ENCODE measurements at places on chromosomes 12 and 14.

- DNase-seq, result no peak
Measured at GRCh38 chr12:108355069-108355468, 16.0 kb upstream of the CMKLR1 start.

GRCh38 chr12:97466000-97466399 lies 3.4 kb downstream of the RMST start:
- DNase-seq, result no peak

DNA sequence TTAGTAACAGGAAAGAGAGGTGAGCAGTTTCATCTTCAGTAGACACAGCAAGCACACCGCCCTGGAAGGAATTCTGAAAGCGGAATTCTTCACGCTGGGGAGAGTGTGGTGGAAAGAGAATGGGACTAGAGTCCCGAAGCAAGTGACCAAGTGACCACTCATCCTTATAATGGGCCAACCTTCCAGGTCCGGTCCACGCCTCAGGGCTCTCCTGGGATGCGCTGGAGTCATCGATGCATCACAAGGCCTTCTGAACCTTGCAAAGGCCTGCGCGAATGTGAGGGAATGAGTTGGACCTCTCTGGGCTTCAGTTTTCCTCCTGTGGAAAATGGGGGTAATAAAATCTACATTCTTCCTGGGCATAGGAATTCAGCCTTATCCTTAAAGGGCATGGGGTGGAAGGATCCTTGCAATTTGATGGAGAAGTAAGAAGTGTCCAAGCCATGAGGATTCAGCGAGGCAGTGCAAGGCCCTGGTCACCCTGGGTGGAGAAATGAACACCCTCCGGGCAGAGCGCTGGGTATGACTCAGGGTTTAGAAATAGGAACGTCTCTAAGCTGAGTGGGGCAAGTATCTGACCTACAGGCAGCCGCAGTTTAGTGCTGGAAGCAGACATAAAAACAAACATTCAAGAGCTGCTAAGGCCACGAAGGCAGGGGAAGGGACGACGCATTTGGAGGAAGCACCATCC lies 97.7 kb downstream of the SETD3 start:
- DNase-seq, result no peak

GRCh38 chr14:101108579-101109346 lies 205.2 kb upstream of the RTL1 start:
- DNase-seq, result no peak

DNA sequence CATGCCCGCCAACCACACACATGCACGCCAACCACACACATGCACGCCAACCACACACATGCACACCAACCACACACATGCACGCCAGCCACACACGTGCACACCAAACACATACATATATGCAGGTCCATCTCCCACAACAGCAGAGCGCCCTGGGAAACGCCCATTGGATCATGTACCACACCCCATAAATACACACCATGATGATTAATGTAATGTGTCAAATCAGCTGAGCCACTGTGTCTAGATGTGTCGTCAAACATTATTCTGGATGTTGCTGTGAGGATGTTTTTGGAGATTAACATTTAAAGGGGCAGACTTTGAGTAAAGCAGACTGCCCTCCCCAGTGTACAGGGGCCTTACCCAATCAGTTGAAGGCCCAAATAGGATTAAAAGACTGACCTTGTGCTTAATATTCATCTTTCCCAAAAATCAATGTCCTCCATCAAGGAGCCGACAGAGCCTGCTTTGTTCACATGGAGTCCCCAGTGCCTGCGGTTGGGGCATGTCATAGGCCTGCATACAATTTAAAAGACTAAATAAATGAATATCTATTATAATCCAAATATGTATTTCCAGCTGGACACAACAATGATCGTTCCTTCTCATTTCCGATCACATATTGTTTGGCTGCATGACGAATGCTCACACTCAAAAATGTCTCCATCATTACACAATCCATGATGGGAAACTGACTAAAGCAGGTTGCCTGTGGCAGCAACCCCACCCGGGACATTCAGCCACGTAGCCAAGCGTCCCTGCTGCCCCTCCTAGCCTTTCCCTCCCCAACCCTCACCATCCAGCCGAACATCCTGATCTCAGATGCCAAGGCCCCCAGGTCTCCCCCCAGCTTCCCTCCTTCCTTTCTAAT lies 23.2 kb upstream of the BDKRB2 start:
- DNase-seq, result no peak

DNA sequence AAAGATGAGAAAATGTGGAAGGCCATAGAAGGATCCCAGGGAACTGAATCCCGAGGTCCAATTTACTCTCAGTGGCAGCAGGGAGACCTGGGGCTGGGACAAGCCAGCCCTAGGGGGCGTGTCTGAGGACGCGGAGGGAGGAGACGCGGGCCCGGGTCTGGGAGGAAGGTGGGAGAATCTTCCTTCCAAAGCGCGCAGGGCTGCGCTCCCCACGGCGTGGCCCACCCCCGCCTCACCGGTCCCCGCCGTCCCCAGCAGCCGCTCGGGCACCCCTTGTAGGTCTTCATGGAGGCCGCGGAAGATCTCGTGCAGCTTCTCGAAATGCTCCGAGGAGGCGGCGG lies 323 bp downstream of the VTI1B start:
- DNase-seq, result no peak

DNA sequence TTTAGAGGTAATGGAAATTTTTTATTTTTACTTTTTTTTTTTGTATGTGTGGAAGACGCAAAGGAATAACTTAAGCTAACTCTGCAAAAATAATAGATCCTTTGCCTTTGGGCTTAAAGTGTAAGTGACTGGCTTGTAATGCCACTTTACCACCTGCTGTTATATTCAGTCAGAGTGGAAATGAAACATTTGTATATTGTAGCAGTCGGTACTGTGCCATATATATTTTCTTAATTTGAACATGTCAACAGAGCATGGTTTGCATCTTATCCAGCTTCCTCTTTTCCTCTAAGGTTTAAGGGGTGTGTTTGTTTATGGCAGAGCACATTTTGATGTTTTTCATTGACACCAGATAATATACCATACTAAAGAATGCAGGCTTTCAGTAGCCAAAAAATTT lies 176.6 kb downstream of the TRHDE start:
- no peak for DNase-seq

GRCh38 chr12:120170631-120171030 lies 23.9 kb downstream of the GCN1 start:
- DNase-seq, result no peak

- DNase-seq, result no peak
Measured at GRCh38 chr12:17206553-17206952, 600.6 kb upstream of the LMO3 start.

- DNase-seq, result peak; percentile 11
Measured at GRCh38 chr14:101058571-101058970, 155.0 kb upstream of the RTL1 start.

DNA sequence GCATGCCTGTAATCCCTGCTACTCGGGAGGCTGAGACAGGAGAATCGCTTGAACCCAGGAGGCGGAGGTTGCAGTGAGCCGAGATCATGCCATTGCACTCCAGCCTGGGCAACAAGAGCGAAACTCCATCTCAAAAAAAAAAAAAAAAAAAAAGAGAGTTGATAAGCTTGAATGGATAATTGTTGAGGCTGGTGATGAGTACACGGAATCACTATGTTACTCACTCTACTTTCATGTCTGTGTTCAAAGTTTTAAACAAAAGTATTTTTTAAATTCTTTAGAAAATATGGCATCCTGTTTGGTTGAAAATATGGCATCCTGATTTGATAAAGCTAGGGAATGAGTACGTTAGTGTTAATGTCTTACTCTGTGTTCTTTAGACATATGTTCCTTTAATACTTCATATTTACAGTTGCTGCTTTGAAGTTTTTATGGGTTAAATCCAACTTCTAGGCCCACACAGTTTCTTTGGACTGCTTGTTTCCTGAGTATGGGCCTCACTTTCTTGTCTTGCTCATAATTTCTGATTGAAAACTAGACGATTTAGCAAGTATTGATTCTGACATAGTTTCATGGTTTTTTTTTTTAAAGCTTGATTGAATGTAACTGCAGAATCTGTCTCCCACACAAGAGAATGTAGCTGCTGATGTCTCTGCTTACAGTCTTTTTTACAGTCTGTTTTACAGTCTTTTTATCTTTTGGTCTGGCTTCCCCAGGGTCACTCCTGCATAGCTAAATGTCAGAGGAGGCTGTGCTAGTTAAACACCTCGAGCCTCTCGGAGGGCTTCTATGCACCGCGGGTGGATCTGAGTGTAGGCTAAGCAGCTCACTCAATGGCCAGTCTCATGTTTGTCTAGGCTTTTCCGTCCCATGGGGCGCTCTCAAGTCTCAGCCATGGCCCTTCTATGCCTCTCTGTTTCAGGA lies 14.1 kb upstream of the FBLN5 start:
- DNase-seq, result no peak

- DNase-seq, result peak; percentile 65
Measured at GRCh38 chr12:30719060-30719459, 23.4 kb upstream of the IPO8 start.

DNA sequence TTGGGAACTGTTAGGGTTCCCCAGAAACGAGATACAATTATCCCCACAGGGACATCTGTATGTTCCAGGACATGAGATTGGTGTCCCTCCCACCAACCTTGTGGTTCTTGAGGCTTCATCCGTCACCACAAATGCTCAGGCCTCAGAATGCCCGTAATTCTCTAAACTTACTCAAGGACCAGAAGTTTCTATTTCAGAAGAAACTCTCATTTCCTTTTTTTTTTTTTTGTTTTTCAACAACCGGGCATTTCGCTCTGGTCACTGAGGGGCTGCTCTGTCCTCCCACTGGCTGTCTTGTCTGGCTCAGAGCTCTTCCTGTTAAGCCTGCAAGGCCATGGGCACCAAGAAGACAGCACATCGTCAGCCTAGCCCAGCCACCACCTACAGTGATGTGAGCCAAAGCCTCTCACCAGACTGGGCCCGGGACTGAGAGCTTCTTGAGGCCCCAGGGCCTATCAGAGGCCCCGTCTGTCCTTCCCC lies 36.2 kb downstream of the VDR start:
- DNase-seq, result no peak

GRCh38 chr12:18400186-18400585 lies 138.9 kb downstream of the PIK3C2G start:
- no peak for DNase-seq

- no peak for DNase-seq
Measured at GRCh38 chr14:75631453-75631831, 29.2 kb downstream of the ERG28 start.

GRCh38 chr12:18549598-18549997 lies 188.2 kb downstream of the PLCZ1 start:
- DNase-seq, result no peak

DNA sequence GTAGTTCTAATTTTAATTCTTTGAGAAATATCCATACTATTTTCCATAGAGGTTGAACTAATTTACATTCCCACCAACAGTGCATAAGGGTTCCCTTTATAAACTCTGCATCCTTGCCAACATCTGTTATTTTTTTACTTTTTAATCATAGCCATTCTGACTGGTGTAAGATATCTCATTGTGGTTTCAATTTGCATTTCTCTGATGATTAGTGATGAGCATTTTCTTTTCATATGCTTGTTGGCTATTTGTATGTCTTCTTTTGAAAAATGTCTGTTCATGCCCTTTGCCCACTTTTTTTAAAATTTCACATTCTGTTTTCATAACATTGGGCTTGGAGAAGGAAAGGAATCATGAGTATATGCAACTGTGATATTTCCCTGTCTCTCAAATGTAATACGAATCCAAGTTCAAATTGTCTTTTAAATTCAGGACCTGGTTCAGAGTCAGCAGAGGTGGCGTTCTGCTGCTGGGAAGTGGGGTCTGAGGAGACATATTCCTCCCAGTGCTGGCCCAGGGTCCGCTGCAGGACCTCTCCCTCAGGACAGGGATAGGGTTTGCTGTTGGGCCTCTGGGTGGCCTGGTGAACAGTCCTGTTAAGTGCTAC lies 81.2 kb upstream of the ETV6 start:
- DNase-seq, result no peak

GRCh38 chr14:86940106-86940505 lies 1052.9 kb downstream of the GALC start:
- DNase-seq, result no peak

- DNase-seq, result no peak
Measured at GRCh38 chr12:108596854-108597558, 878 bp downstream of the TMEM119 start.

DNA sequence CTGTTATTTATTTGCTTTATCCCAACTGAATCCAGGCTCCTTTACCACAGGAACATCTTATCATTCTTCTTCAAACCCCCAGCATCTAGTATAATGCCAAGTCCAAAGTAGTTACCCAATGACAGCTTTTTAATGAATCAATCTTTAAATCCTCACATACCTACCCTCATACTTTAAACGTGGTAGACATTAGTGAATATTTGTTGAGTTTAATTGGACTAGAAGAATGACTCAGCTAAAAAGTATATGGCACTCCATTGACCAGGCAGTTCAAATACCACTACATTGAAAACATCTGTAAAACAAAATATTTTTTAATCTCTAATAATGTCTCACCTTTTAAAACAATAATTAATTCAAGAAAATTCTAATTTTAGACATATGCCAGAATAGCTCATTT lies 98.1 kb downstream of the ZFC3H1 start:
- no peak for DNase-seq

GRCh38 chr12:24246376-24246775 lies 296.9 kb upstream of the SOX5 start:
- no peak for DNase-seq

- no peak for DNase-seq
Measured at GRCh38 chr14:99213101-99213500, 58.9 kb downstream of the BCL11B start.

DNA sequence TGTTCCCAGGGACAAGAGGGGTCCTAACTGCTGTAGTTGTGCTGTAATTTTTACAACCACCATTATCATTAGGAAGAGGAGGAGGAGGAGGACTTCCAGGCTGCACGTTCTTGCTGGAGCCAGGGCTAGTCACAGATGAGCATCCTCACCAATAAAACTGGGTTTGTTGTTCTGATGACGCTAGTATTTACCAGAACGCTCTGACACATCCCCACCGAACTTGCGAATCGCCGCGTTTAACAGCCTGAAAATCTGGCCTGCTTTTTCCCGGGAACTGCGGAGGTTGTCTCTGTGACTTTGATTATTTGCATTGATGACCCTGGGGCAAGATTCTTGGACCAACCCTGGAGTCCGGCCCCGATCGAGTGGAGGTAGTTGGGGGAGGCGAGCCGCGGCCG lies 10.2 kb downstream of the TBX5 start:
- peak; percentile 83 for DNase-seq

GRCh38 chr12:89756585-89757398 lies 48.2 kb upstream of the ATP2B1 start:
- DNase-seq, result peak; percentile 98

DNA sequence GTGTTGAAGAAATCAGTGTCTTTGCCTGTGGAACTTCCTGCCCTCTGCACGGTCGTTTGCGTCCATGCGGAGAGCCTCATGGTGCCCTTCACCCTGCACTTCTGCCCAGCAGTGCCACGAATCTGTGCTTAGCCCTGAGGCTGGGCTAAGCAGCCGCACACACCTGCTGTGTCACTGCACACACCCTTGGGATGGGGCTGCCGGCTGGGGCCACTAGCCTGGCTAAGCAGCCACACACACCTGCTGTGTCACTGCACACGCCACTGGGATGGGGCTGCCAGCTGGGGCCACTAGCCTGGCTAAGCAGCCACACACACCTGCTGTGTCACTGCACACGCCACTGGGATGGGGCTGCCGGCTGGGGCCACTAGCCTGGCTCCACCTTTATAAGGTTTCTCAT lies 188.5 kb downstream of the KIF26A start:
- DNase-seq, result no peak

GRCh38 chr12:48183091-48183875 lies at the start of gene CCDC184:
CCDC184 (plus strand) TSS chr12:48183644; CDS start chr12:48184123, 479 bp downstream.
- no peak for DNase-seq

GRCh38 chr12:110776410-110776809 lies 33.7 kb upstream of the PPP1CC start:
- no peak for DNase-seq

GRCh38 chr14:58465421-58465820 lies 37.9 kb downstream of the KIAA0586 start:
- no peak for DNase-seq
